Ecto neural progenitor cell (in vitro differentiated cells): ENCODE measurements at places on chromosomes 5 and 9.
A peak's percentile ranks its signal among the peaks of the same experiment; 100 is the strongest.

- no peak for DNase-seq
Observed at GRCh38 chr5:44727100-44727499, 81.6 kb upstream of the MRPS30 start.

- DNase-seq = no peak
Observed at GRCh38 chr5:150293091-150293941, 3.7 kb upstream of the CAMK2A start.

GRCh38 chr9:8904771-8905515 is 1105.4 kb upstream of the DMAC1 start:
- no peak for DNase-seq

DNA sequence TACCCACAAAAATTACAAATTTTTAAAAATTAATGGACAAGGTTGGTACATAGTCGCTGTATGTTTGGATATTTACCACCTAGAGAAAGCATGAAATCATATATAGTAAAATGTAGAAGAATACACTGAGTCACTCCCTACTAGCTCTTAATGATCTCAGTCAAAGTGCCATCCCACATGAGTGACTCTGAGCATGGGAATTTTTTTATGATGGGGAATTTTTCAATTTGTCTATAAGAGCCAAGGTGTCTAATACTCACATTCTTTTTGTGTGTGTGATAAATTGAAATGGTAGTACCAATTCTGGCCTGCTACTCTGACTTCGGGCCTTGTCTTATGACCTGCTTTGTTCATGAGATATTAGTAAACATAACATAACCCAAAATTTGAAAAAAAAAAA is 483.2 kb downstream of the CDH10 start:
- no peak for DNase-seq

DNA sequence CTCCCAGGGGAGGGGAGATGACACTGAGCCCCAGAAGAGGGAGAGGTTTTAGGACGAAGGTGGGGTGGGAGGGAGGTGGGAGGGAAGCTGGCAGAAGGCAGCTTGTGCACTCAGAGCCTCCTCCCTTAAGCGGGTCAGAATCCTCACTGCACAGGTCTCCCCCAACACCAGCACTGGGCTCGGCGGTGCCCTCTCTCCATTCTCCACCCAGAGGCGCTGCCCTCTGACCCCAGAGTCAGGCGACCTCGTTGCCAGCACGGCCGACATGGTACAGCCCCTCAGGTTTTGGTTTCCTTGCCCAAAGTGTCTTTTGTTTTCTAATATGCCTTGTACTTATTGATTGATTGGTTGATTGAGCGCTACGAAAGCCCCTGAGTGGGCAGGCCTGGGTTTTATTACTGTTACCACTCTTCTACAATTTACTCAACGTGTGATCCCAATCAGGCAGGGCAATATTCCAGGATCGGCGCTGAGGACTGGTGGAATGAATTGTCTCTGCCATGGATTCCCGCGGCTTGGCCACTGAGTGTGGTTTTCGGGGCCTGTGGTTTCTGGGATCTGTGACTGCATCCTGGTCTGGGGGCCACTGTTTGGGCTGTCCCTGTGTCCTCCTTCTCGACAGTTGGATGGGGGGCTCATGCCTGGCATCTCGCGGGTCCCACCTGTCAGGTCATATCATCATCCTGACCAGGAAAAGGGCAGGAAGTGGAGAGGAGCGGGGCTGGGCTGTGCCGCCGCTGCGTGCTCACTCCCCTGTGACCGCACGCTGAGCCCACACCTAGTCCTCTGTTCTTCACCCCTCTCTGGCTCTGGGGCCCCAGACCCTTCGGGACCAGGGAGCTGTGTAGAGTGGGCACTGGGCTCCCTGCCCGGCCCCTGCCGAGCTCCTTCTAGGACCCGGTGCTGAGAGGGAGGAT is 9.6 kb upstream of the FCN2 start:
- DNase-seq = no peak

DNA sequence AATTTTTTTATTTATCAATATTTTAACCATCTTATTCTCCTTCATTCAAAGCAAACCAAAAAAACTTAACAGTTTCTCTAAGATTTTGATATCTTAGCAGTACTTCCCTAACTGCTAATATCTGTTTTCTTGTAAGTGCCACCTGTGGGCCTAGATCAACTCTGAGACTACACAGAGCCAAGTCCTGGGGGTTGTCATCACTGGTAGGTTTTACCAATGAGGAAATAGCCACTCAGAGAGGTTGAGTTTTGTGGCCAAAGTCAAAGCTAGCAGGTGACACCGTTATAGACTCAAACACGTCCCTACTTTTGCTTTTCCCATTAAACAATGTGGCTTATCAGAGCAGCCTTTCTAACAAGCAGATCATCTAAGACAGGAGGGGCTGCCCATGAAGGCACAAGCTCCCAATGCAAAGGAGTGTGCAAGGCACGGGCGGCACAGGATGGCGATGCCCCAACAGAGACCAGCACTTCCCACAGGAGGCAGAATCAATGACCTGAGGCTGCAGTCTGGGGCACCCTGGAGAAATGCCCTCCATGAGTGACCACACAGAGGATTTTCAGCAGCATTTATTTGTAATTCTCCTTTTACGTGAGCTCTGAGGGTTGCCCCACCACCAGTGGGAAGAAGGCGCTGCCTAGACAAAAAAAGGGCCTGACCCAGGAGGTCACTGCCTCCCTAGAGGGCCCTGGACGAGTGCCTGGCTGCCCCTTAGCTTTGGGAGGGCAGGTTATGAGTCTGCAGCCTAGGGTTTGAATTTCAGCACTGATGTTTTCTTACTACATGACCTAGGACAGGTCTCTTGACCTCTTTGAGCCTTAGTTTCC is 7.4 kb downstream of the TBC1D2 start:
- DNase-seq = no peak

GRCh38 chr5:93782978-93783377 is 41.6 kb upstream of the POU5F2 start:
- DNase-seq = no peak

DNA sequence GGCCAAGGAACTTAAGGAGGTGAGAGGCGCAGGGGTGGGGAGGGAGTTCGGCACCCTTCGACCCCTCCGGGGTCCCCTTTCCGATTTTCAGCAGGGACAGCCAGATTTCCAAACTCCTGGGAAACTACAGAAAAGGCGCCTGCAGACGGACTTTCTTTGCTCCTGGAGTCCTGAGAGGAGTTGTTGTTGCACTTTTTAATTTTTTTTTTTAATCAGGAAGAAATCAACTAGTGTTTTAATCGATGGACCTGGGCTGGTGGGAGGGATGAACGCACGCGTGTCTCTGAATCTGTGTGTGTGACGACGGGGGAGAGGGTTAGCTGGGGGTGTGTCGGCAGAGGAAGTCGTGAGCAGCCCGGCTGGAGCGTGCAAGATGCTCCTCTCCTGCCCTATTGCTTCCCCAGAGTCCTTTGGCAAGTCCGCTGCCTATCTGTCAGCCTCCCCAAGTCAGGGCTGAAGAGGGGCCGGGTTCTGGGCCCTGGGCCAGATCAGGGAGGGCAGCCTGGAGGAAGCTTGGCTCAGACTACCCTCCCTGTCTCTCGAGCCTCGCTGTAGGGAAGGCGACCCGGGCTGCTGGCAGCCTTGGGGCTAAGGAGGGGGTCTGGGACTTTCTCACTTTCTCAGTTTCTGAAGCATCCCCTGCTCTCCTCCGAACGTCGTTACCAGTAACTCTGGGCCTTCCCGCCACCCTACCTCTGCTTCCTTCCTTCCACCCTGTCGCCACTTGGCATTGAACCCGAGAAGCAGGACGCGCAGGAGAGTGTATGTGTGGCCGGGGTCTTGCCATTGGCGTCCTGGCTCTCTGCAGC is 731 bp downstream of the PRR16 start:
- peak; percentile 59 for DNase-seq

- DNase-seq = no peak
Observed at GRCh38 chr9:110807956-110808598, 139.5 kb downstream of the MUSK start.

DNA sequence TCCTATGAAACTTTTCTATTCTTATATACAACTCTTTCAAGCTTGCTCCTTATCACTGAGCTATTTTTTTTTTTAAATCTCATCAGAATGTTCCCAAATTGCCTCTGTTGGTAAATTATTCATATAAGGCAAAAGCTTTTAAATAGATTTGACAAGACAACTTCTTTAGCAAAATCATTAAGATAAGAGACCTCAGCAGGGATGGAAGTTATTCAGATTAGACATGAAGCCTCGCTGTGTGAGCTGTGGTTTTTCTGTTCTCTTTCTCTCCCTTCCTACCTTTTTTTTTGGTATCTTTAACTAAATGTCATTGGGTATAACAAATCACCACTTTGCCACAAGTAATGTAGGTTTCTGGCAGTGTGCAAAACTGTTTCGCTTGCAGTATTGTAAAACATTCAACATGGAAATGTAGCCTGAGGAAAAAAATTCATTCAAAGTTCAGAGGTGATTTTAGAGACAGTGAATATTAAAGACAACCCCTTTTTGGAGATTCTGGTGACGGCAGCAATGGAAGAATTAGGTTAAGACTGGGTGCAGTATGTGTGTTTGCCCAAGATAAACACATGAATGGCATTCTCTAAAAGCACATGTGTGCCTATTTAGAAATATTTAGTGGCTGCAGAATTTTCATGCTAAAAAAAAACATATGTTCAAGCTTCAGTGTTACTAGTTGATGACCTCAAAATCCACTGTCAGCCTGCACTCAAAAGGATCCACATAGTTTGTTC is 467.1 kb downstream of the ZNF608 start:
- DNase-seq = no peak

DNA sequence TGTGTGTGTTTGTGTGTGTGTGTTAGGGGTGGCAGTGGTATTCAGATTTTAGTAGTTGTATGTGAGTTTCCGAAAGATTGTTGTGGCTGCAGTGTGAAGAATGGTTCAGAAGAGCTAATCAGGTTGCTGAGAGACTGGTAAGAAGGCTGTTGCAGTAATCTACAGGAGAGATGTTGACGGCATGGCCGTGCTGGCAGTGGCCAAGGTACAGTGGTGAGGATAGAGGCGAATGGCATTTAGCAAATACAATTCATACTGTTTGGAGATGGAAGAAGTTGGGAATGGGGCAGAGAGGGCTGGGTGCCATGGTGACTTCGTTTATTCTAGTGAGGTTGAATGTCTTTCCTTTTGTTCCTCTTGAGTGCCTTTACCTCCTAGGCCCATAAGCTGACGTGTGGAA is 77.5 kb upstream of the SPATA31D4 start:
- no peak for DNase-seq

GRCh38 chr9:126470241-126470993 is 143.3 kb upstream of the LMX1B start:
- no peak for DNase-seq

GRCh38 chr5:37668524-37669047 is 171.3 kb downstream of the GDNF start:
- DNase-seq = no peak

DNA sequence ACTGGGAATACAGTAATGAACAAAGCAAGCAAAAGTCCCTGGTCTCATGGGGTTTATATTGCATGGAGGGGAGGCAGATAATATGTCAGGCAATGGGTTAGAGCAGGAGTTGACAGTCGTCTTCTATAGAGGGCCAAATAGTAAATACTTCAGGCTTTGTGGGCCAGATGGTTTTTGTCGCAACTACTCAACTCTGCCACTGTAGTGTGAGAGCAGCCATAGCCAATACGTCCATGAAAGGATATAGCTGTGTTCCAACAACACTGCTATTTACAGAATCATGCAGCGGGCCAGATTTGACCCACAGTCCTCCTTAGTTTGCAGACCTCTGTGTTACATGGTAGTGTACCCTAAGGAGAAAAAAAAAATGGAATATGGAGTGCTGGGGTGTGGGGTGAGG is 25.5 kb downstream of the MAST4 start:
- DNase-seq = no peak

- no peak for DNase-seq
Observed at GRCh38 chr5:180294913-180295555, 3.2 kb upstream of the MAPK9 start.

- peak; percentile 89 for DNase-seq
Observed at GRCh38 chr9:131349881-131350563, 43.9 kb upstream of the PRRC2B start.

- DNase-seq = no peak
Observed at GRCh38 chr9:110911659-110912418, 126.4 kb downstream of the LPAR1 start.

DNA sequence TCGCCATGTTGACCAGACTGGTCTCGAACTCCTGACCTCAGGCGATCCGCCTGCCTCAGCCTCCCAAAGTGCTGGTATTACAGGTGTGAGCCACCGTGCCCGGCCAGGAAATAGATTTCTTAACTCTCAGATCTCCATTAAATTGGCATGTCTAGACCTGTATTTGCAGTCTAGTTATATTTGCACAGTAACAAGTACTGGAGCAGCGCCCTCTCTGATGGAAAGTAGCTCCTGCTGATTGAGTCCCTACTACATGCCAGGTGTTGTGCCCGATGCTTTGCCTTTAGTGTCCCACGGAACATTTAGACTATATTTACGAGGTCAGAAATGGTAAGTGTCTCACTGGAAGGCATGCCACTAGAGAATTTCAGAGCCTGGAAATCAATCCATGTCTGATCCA is 15.8 kb upstream of the TMED9 start:
- no peak for DNase-seq

DNA sequence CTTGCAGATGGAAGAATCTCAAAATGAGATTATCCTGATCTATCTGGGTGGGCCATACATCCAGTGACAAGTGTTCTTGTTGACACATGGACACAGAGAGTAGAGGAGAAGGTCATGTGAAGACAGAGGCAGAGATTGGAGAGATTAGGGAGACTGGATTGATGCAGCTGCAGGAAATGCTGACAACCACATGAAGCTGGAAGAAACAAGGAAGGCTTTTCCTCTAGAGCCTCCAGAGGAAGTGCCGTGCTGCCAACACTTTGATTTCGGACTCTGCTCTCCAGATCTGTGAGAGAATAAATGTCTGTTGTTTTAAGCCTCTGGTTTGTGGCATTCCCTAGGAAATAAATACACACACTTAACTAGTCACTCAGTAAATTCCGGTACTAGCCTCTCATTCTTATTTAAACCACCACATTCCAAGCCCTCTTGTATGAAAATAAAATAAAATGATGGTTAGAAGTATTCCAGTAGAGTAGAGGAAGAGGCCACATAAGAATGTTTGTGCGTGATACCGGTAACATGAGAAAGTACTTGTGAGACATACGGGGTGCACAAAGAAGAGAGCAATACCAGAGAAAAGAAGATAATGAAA is 110.9 kb upstream of the DMAC1 start:
- no peak for DNase-seq

GRCh38 chr5:22793463-22793862 is 59.7 kb downstream of the CDH12 start:
- no peak for DNase-seq

DNA sequence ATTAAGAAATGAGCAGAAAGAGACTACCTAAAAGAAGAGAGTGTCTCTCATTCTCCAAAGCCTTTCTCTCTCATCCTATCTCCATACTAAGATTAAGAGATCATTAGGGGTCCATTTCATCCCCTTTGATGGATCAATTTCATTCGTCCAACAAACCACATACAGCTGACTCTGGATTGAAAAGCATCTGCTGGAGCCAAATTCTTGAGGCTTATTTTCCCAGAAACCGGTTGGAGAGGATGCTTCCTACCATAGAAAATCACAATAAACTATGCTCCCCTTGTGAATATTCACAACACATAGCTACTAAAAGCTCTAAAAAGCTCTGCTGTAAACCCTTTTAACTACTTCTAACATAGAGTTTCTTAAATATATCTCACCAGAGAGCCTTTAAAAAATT is 755.0 kb upstream of the ZNF608 start:
- DNase-seq = no peak

- no peak for DNase-seq
Observed at GRCh38 chr5:142309747-142310318, 15.0 kb downstream of the SPRY4 start.
